Tongue (tissue), 3 donors: ENCODE measurements at places on chromosomes 2 and 18. TPM values are rescaled to one million over a fixed set of nuclear protein-coding genes. Genes with fewer than 3 reads are reported as not detected.
A peak's percentile ranks its signal among the peaks of the same experiment; 100 is the strongest.

- no peak for DNase-seq
These were observed 61.0 kb downstream of the EIPR1 start for GRCh38 chr2:3316456-3317276.

DNA sequence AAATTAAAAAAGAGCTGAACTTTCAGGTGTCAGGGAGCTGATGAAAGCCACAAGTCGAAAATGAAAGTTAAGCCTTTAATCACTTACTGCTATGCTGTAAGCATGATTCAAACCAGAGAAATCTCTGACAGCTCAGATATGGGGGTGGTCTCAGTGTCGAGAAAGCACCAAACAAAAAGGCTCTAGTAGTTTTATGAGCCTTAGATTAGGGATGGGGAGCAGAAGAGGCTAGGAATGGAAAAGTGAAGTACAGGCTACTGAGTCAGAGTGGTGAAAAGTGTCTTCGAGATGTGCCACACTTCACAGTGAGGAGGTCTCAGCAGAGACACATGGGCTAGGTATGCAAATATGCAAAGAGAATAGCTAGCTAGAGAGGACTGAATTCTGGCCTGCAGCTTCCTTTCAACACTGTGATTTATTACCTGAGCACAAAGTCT, 482.2 kb downstream of the SPAG16 start:
- no peak for DNase-seq

DNA sequence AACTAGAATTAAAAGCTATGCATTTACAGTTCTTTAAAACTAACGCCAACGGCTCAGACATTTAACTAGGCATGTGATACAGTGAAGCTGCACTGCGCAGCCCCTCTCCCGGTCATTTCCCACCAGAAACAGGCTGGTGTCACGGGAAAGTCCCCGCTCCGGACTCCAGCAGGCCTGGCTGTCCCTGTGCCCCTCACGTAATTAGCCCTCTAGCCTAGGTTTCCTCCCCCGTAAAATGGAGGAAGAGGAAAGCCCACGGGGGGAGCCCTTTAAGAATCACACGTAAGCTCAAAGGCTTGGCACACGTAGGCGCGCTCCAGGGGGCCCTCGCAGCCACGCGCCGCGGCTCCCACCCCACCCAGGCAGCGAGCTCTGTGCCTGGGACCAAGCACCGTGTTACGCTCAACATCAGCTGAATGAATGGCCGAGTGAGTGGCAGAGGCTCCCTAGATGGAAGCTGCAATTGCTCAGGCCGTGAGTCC, 48.0 kb downstream of the KCNIP3 start:
- DNase-seq = no peak

DNA sequence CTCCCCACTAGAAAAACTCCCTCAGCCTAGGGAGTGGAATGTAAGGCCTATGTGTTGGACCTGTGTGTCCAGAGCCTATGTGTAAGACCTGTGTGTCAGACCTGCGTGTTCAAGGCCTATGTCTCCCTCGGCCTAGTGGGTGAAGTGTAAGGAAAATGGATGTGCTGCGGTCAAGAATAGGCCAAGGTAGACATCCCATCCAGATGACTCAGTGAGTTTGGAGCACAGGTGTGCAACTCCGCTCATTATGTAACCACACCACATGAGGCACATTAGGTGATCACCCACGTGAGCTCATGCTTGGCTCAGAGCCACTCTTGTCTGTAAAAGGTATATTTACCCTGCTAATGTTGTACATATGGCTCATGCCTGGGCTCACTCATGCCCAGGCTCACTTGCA, 565.3 kb upstream of the CRIM1 start:
- DNase-seq = no peak

DNA sequence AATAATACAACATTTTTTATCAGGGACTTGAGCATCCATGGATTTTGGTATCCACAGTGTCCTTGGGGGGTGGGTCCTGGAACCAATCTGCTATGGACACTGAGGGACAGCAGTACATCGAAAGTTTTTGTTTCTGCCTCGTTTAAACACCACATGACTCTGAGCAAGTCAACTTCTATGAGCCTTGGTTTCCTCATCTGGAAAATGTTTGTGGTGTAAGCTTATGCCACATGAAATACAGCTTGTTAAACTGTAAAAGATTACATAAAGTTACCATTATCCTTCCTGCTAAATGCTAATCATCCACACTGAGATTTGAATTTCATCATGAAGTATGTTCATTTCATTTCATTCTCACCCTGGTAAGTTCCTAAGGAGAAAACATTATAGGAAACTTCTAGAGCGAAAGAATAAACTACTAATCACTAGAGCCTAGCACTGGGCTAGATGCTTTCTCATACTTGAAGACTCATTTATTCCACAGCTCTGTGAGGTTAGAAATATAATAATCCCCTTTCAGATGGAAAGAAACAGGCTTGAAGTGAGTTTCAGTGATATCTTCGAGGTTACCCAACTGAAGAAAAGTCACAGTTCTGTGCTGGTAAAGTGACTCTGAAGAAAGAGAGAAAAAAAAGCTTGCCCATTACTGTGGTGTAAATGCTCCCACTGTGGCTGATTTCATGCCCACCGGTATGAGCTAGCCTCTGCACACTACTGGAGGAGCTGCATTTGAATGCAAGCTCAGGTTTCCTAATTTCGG, 29.2 kb downstream of the MCFD2 start:
- no peak for DNase-seq

GRCh38 chr18:22567794-22568193, 150.1 kb upstream of the CTAGE1 start:
- DNase-seq = no peak

GRCh38 chr2:216385478-216385877, 13.2 kb upstream of the MARCHF4 start:
- no peak for DNase-seq

- no peak for DNase-seq
These were observed 49.2 kb upstream of the DAPL1 start for GRCh38 chr2:158745866-158746382.

DNA sequence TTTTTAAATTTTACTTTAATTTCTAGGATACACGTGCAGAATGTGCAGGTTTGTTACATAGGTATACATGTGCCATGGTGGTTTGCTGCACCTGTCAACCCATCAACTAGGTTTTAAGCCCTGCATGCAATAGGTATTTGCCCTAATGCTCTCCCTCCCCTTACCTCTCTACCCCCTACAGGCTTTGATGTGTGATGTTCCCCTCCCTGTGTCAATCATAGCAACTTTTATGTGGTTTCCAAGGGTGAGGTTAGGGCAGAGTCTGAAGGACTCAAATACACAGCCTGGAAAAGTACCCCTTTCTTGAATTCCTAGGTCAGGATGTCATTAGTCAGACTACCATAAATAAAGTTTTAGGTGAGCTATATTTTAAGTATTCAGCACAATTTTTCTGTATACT, 31.1 kb upstream of the MYT1L start:
- DNase-seq = no peak

DNA sequence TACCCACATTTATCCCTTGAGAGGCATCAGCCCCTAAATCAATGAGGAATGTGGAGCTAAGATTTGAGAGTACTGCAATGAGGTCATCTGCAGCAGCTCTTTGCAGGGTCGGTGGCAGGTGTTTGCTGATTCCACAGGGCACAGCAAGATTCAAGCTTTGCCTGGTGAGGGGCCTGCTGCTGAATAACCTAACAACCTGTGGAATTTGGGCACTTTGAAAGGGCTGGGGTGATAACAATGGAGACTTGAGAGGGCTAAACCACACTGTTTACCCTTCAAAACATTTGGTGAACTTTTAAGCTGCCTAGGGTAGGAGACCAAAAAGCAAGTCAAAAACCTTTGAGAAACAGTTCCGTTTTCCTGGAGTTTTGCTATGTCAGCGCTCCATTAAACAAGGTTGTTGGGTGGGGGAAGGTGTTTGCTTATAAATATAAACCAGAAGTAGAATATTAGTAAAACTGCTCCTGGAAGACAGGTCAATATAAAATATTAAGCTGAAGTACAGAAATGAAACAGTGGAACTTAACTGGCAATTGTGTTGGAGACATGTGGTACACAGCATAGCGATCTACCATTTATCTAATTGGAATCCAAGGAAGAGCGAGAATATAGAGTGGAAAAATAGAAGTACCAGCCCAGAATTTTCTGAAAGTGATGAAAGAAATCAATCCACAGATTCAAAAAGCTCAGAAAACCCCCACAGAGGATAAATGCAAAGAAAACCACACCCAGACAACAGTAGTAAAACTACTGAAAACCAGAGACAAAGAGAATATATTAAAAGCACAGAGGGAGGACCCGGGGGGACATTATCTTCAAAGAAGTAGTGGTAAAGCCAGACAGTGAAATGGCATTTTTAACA, 15.7 kb downstream of the COPS8 start:
- DNase-seq = no peak

DNA sequence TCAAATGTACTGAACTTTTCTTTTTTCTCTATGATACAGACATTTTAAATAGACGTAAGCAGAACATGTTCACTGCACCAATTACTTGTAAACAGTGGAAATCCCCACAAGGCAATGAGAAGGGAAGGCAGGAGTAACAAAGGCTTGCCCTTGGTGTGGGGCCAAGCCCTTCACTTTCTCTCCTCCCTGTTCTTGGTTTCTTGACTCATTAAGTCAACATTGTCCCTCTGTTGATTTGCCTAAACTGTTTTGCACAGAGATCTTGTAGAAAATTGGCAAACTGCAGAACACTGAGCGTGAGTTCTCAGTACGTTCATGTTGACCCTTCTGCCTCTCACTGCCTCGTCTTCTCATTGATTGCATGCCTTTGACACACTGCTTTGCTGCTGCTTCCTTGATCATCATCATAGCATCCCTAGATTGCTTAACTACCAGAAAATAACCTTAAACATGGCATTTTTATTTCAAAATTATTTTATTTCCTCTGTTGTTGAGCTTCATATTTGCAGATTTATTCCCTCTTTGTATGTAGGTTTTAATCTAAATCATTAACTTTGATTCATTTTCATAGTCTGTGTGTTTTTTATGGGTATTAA, 257.7 kb downstream of the PTGR3 start:
- peak; percentile 37 for DNase-seq

DNA sequence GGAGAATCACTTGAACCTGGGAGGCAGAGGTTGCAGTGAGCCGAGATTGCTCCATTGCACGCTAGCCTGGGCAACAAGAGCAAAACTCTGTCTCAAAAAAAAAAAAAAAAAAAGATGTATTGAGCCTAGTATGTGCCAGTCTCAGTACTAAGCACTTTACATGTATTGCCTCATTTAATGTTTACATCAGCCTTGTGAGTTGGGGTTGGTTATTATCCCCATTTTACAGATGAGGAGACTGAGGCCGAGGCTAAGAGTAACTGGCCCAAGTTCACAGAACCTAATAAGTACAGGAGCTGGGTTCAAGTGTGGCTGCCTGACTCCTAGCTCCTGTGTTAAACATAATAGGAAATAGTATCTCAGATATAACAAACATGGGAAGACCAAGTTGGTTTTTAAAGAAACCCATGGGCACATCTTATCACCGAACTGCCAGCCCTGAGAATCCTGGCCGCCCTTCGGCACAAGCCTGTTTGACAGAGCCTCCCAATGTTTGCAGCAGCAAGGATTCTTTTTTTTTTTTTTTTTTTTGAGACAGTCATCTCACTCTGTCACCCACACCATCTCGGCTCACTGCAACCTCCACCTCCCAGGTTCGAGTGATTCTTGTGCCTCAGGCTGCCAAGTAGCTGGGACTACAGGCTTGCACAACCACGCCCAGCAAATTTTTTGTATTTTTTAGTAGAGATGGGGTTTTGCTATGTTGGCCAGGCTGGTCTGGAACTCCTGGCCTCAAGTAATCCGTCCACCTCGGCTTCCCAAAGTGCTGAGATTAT, 24.2 kb upstream of the GMPPA start:
- no peak for DNase-seq

DNA sequence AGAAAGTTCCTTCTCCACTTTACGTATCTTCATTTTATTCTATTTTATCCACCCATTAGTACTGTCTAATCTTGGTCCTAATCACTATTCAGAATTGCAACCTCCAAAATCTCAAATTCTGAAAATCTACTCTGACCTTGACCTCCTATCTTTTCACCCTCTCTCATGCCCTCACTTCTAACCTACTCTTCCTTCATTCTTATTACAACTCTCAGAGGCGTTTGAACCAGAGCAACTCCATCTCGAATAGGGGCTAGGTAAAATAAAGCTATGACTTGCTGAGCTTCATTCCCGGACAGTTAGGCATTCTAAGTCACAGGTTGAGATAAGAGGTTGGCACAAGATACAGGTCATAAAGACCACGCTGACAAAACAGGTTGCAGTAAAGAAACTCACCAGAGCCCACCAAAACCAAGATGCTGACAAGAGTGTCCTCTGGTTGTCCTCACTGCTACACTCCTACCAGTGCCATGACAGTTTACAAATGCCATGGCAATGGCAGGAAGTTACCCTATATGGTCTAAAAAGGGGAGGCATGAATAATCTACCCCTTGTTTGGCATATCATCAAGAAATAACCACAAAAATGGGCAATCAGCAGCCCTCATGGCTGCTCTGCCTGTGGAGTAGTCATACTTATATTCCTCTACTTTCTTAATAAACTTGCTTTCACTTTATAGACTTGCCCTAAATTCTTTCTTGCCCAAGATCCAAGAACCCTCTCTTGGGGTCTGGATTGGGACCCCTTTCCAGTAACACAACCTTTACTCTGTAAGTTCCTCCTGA, 11.4 kb downstream of the CCDC88A start:
- no peak for DNase-seq

GRCh38 chr18:8175501-8176061, 433.7 kb upstream of the RAB12 start:
- no peak for DNase-seq

- peak; percentile 13 for DNase-seq
These were observed 36.8 kb upstream of the PLEKHM3 start for GRCh38 chr2:208062113-208062512.

- no peak for DNase-seq
These were observed 63.3 kb downstream of the FAM228A start for GRCh38 chr2:24238158-24238557.

DNA sequence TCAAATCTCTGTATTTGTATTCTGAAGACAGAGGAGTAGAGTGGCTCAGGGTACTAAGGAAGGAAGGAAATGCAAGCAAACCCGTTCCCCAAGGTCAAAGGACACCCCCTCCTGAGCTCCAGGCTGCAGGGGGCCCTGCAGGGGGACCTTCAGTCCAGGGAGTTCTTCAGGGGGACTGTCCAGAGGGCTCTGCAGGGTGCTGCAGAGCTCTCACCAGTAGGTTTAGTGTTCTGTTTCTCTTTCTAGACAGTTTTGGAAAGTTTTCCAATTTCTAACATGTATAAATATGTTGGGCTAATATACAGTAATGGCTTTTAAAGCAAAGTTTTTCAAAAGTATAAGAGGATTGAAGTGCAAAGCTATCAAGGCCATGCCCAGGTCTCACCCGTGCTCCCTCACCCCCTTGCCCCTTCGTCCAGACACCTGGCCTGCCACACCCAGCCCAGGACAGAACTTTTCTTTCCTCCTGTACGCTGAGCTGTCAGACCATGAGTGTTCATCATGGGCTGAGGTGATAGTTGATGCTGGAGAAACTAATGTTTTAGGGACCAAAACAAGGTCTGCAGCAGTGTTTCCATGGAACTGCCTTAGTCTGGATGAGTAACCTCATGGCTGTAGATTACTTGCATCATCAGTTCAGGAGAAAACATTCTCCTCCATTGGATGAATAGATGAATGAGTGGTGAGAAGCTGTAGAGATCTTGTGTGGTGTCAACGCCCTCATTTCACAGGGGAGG, 134.2 kb downstream of the GLI2 start:
- no peak for DNase-seq

- DNase-seq = peak; percentile 36
These were observed 212.3 kb downstream of the SNTG2 start for GRCh38 chr2:1162768-1163584.

Gene GREB1
- 6.9 TPM for total RNA-seq

Gene PAX3
- 4.8 TPM for total RNA-seq

Gene PFN4
- total RNA-seq = not detected

Gene ZSWIM2
- not detected for total RNA-seq

Gene SULT1C4
- 34.4 TPM for total RNA-seq
